NCI-H2081 (cell line): ENCODE measurements at places on chromosomes 11 and 22.

GRCh38 chr11:78414321-78415051, 3.1 kb downstream of the GAB2 start:
- DNase-seq: no peak

- peak; percentile 46 for DNase-seq
Observed at GRCh38 chr11:8329847-8330361, 66.2 kb upstream of the LMO1 start.

DNA sequence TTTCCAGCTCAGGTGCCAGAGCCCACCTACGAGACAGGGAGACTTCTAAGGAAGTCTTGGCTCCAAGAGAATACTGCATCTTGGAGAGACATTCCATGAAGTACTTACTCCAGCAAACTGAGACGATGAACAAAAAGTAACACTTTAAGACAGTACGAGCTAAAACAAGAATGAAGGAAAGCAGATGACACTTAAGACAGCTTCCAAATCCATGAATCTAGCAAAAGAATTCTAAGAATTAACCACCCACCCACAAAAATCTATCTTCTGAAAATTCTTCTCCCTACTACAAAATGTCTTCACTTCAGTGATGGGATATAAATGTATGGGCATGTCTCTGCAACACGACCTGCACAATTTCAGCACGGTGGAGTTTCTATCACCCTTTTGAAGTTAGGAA, 132.9 kb downstream of the C11orf58 start:
- DNase-seq: no peak

- no peak for DNase-seq
Observed at GRCh38 chr11:88384004-88384668, 46.6 kb upstream of the CTSC start.

- DNase-seq: no peak
Observed at GRCh38 chr22:26432619-26433311, 3.7 kb downstream of the ASPHD2 start.

DNA sequence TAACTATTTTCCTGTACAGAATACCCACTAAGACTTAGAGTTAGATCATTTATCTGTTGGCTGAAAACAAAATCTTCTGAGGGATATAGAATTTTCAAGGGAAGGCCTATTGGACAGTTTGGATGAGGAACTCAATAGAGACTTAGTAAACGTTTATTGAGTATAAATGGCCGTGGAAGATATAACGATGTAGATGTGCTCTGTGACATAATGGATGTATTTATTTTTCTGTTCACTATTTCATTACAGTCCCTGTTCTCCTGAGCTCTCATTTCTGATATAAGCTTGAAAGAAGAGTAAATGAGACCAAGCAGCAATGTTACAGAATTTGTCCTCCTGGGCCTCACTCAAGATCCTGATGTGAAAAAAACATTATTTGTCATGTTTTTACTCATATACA, at the start of gene OR4A16:
Gene OR4A16, plus strand, starts transcription at position 301 of the 400 bp plus-strand sequence. Its CDS starts 0 bp downstream, at position 301.
- DNase-seq: no peak

- DNase-seq: no peak
Observed at GRCh38 chr11:45856044-45856468, 8.8 kb downstream of the CRY2 start.

- DNase-seq: no peak
Observed at GRCh38 chr11:95121698-95122097, 32.1 kb downstream of the ENDOD1 start.

DNA sequence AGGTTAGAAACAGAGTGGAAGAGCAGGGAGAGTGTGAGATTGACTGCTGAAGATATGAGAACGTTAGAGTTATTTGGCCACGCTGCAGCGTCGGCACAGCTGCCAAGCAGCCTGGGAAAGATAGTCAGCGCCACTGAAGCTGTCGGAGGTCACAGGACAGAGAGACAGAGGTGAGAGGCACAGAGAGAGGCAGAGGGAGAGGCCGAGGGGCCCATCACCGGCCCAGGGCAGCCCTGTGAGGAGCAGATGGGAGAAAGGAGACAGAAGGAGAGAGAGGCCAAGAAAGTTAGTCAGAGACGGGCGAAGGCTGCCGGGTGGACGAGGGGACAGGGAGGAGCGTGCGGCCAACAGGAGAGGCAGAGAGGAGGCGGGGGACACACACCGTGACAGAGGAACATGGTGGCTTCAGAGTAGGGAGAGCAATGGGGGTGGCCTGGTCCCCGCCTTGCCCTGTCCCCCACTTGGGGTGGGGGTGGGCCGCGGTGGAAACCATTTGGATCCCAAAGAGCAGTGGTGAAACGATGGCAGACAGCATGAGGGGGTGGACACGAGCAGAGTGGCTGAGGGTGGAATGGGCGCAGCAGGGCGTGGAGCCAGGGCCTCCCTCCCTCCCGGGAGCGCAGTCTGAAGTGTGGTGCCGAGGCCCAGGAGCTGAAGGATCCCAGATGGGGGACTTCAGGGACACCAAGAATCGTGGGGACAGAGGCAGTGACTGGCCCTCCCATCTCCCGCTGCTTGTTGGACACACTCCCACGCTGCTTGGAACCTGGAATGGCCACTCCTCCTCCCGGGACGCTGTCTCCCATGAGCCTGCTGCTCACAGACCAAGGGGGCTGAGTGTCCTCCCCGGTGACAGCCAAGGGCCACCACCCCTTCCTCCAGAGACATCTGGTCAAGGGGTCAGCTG, 26.6 kb downstream of the LRRC10B start:
- DNase-seq: no peak

DNA sequence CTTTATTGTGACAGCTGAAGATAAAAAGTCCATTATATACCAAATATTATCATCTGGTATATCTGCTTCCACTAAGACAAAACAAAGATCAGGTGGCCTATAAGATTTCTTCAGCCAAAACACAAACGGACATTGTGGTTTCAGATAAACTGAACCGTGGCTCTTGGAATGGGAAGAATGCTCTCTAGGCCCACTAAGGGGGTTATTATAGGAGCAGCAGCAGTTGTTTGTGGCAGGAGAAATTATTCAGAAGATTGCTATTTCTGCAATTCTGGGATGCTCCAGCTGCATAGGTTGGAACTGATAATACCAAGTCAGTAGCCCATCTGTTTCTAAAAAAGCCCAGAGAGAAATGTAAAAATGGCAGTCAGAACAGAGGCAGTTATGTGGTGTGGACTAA, 145.3 kb downstream of the NCAM1 start:
- no peak for DNase-seq

GRCh38 chr11:42646959-42647358, 664.8 kb upstream of the API5 start:
- no peak for DNase-seq

DNA sequence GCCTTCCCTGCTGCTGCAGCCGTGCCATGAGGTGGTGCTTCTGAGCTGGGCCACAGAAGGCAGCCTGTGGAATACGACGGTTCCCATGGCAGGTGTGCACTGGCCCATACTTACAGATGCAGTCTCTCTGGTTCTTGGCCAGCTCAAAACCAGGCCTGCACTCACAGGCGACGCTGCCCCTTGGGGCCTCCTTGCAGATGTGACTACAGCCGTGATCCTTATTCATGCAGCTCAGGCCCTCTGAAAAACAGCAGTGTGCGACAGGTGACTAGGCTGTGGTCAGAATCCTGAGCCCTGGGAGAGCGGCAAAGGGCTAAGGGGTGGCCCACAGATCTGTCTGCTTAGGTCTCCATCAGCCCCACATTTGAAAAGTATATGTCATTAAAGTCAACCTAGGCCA, 22.1 kb downstream of the SCUBE2 start:
- DNase-seq: no peak
